ENCODE measurements at places on chromosomes 5 and 9. TPM values are rescaled to one million over a fixed set of nuclear protein-coding genes. Genes with fewer than 3 reads are reported as not detected.

The HK3 gene
- total RNA-seq = 9.0 TPM

DNA sequence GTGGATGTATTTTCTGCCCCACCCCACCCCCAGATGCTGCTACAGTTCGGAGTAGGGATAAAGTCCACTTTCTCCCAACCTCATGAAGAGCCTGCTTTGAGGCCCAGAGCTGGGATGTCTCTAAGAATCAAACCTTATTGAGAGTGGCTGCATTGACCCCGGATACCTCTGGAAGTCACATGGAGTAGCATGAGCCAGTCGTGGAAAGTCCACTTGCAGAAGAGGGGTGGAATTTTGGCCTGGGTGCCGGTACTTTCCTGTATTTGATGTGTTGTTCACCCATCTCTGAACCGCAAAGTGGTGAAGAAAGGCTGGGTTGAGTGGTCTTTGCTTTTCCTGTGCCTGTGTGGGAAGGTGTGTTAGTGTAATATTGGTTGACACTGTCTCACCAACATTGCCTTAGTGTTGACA lies 3.7 kb downstream of the OTULIN start:
- no peak for DNase-seq

The SH2D3C gene
- total RNA-seq = 13.1 TPM

GRCh38 chr9:132221941-132222340 lies 60.1 kb downstream of the NTNG2 start:
- DNase-seq = no peak

GRCh38 chr5:9388941-9389674 lies 156.8 kb downstream of the SEMA5A start:
- no peak for DNase-seq

The SPINK7 gene
- not detected for total RNA-seq

GRCh38 chr5:88544671-88545070 lies 276.0 kb upstream of the TMEM161B start:
- DNase-seq = no peak

- peak; percentile 30 for DNase-seq
Measured at GRCh38 chr5:73311291-73312110, 137.1 kb downstream of the FOXD1 start.

The FOXD4 gene
- 0.28 TPM for total RNA-seq

- no peak for DNase-seq
Measured at GRCh38 chr9:38713426-38713825, 6.5 kb downstream of the FAM240B start.

DNA sequence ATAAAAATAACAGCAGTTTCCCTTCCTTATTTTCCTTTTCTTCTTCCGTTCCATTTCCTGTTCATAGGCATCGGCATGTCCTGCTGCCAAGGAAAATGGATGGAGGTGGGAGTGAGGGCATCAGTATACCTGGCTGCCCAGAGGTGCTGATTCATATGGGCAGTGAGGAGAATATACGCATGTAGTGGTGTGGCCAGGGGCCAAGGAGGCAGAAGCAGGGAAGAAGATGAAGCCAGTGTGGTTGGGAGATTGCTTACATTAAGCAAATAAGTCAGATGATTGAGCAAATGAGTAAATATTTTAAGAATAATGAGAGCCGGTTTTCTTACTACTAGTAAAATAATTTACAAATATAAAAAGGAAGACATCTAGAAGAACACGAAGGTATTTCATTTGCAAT lies 344.9 kb upstream of the PAPPA start:
- DNase-seq = no peak
